Femur (tissue), 1 donor: ENCODE measurements at places on chromosomes 4 and X.
A peak's percentile ranks its signal among the peaks of the same experiment; 100 is the strongest.

DNA sequence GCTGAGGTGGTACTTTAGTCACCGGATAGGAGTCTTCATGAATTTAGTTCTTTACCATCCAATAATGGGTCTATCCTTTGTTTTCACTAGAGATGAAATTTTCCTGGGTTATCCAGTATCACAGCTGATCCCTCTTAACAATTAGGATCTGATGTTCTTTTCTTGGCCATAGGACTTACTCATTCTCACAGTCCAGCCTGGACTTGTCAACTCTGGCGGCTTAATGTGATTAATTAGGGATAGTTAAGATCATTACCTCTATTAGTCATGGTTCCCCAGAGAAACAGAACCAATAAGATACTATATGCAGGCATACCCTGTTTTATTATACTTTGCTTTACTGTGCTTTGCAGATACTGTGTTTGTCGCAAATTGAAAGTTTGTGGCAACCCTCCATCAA lies 272.7 kb upstream of the FAT4 start:
- DNase-seq = no peak

DNA sequence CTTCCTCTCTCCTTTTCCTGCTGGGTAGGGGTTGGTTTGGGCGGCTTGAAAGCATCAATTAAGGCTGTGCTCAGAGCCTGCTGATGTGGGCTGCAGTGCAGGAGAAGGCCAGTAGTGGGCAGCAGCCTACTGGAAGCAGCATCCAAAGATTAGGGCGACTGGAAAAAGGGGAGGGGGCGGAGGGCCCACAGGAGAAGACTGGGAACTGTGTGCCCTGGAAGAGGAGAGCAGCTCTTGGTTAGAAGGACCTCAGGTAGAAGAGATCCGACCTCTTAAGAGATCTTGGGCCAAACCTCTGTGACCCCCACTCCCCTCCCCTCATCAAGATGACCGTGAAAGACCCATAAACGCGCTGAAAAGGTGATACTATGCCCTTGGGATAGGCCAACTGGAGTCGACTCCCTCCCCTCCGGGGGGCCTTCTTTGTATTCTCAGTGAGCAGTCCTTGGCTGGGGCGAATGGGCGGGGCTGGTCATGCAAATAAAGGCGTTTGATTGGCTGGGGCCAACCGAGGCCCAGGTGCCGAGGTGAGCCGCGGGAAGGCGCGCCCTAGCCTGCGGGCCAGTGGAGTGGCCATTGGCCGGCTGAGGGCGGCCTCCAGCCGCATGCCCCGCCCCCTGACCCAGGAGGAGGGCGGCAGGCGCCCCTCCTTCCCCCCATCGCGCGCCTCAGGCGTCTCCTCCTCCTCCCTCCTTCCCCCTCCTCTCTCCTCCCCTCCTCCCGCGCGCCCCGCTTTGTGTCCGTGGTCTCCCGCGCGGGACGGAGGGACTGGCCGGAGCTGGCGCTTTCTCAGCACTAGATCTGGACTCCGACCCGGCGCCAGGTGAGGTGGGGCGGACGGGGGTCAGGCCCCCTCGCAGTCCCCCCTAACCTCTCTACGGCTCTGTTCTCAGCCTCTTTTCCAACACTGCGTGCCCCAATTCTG lies 10.1 kb downstream of the DLG3 start:
- peak; percentile 79 for DNase-seq

- DNase-seq = no peak
Observed at GRCh38 chr4:105472871-105473323, 965 bp downstream of the PPA2 start.

DNA sequence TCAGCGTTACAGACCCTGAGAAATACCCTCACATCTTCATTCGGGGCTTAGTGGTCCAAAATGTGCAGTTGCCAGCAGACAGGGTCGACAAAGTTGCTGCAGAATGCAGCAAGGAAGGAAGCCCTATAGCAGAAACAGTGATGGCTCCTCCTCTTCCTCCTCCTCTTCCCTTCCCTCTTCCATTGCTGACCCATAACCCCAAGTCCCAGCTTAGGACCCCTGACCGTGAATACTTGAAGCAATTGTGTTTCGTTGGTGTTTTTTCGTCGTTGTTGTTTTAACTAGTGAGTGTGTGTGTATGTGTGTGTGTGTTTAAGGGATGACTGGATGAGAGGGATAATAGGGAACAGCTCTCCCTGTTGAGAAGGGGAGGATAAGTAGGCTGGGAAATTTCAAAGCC lies 69.5 kb downstream of the SLAIN2 start:
- DNase-seq = no peak

DNA sequence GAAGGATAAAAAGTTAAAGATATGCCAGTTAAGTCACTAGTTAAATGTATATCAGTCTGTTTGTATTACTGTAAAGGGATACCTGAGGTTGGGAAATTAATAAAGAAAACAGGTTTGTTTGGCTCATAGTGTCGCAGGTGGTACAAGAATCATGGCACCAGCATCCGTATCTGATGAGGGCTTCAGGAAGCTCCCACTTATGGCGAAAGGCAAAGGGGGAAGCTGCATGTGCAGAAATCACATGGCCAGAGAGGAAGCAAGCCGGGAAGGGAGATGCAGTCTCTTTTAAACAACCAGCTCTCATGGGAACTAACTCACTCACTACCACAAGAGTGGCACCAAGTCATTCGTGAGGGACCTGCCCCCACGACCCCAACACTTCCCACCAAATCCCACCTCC lies 91.9 kb upstream of the SH3RF1 start:
- no peak for DNase-seq

DNA sequence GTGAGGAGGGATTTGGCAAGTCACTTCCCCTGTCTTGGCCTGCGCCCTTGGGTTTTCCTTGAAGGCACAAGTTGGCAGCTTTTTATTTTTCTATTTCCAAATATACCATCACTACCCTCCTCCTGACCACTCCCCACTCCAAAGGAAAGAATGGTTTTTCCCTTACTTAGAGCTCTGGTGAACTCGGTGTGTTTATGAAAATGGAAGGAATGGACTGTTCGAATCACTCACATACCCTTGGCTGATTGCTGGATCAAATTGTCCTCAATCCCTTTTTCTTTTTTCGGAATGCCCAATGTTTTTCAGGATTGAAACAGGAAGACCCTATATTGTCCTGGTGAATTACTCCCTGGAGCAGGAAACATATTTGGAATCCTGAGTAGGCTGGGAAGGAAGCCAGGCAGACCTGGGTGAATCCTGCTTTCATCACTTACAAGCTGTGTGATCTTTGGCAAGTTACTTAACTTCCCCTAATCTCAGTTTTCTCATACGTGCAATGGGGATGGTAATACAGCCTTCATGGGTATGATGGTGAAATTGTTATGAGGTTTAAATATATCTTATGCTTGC lies 70.7 kb downstream of the RTL5 start:
- DNase-seq = no peak

- no peak for DNase-seq
Observed at GRCh38 chr4:147834480-147834879, 102.6 kb downstream of the ARHGAP10 start.

DNA sequence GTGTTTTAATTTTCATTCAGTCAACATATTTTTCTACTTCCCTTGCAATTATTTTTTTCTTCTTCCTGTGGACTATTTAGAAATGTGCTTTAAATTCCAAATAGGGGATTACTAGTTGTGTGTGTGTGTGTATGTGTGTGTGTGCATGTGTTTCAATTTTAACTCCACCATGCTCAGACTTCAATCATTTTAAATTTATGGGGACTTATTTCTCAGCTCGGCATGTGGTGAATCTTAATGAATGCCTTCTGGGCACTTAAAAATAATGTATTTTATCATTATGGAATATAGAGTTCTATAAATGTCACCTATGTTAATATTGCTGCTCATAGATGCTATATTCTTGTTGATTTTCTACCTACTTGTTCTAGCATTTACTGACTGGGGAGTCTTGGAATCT lies 465.6 kb upstream of the PRKX start:
- DNase-seq = no peak

DNA sequence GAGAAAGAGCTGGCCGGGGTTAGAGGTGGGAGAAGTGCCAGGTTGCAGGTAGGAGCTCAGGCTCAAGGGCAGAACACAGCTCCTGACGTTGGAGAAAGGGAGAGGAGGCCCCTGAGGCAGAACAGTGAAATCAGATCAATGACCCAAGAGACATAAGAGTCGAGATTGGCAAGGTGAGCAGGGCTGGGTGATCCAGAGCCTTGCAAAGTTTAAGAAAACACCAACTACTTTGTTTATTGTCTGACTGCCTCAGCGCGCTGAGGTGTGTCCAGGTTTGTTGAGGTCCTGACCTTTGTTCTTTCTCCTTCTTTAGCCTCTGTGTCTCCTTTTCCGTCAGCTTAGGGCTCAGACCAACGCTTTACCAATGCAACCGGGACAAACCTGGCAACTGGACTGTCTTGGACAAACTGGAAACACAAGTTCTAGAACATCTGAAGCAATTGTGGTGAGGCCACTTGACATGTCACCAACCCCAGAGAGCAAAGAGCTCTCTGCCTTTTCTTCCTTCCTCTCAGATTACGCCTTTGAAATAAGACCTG lies 28.3 kb downstream of the CHRNA9 start:
- DNase-seq = no peak

- no peak for DNase-seq
Observed at GRCh38 chr4:92488496-92488895, 184.7 kb downstream of the GRID2 start.

- DNase-seq = no peak
Observed at GRCh38 chrX:153631907-153632594, 15.0 kb upstream of the DUSP9 start.

- DNase-seq = no peak
Observed at GRCh38 chrX:154731184-154731583, 19.7 kb downstream of the GAB3 start.

- DNase-seq = no peak
Observed at GRCh38 chr4:11214281-11214680, 214.4 kb downstream of the HS3ST1 start.

DNA sequence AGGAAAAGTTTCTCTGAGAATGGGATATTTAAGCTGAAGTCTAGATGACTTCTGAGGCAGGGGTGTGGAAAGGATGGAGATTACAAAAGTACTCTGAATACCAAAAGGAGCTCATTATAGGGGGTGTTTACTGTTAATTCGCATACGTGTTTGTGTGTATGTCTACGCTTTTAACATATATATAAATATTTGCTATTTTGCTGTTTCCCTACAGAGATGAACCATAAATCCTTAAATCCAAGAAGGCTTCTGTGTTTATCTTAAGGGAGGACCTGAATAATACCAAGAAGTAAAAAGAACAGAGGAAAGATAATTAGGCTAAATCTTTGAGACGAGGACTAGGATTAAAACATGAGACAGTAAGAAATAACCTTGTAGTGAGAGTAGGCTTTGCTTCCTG lies 166.0 kb downstream of the ARAP2 start:
- DNase-seq = no peak

DNA sequence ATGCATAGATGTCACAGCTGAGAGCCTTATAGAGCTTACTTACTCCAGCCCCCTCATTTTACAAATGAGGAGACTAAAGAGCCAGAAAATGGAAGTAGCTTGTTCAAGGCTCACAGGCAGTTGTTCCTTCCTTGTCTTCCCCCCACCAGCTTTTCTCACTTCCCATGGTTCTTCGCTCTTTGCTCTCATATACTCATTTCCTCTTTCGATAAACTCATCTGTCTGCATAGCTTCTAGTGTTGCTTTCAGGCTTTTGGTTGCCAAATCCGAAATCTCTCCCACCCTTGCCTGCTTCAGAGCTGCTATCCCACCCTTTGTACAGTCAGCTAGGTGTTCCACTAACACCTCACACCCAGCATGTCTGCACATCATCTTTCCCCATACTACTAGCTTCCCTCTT lies 25.0 kb upstream of the GJB1 start:
- no peak for DNase-seq

DNA sequence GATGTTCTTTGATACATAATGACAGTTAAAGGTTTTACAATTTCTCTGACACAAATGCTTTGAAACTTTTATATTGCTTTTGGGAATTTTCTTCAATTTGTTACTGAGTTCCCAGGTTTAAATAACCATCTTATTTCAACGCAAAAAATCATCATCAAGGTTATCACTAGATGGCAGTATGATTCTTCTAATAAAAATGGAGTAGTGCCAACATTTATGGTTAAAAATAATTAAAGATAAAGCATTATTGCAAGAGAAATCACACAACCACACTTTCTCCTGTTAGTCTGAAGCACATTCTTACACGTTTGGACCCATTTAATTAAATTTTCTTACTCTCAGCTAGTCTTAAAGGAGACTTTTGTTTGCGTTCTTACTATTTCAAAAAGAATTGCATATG lies 611.3 kb upstream of the CPXCR1 start:
- DNase-seq = no peak

GRCh38 chr4:70895811-70896491 lies 6.2 kb upstream of the MOB1B start:
- DNase-seq = no peak

GRCh38 chr4:102786279-102786678 lies 25.5 kb upstream of the MANBA start:
- DNase-seq = no peak

- DNase-seq = no peak
Observed at GRCh38 chr4:147981305-147981704, 249.4 kb downstream of the ARHGAP10 start.

DNA sequence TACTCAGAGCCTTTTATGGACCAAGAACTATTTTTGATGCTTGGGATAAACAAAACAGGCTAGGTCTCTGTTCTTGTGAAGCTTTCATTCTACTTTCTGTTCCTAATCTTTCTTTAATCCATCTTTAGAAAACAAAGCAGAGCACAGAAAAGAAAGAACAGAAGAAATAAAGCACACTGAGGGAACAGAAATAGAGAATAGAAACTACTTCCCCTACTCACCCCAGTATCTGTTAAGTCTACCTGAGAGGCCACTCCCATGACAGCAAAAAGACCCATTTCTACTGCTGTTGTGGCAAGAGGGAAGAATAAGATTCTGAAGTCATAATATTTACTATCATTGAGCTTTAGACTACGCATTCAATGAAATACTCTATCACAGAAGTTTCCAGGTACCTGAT lies 9.2 kb downstream of the RFC1 start:
- no peak for DNase-seq

GRCh38 chr4:47510506-47511143 lies 25.6 kb downstream of the ATP10D start:
- no peak for DNase-seq

- DNase-seq = no peak
Observed at GRCh38 chrX:113019958-113020357, 179.3 kb upstream of the AMOT start.

DNA sequence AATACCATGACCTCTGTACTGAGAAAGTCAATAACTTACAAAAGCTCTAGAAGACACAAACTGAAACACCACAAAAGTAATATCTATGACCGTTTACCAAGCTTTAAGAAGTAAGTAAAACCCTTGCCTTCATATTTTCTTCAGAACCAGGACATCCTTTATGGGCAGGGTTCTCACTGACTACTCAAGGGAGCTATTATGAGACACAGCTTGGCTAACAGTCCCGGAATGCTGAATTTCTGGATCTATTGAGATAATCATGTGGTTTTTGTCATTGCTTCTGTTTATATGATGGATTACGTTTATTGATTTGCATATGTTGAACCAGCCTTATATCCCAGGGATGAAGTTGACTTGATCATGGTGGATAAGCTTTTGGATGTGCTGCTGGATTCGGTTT lies 19.9 kb upstream of the CDS1 start:
- DNase-seq = no peak

- no peak for DNase-seq
Observed at GRCh38 chr4:41060352-41061334, 153.7 kb downstream of the APBB2 start.
